ENCODE measurements at places on chromosomes 1 and 21.

DNA sequence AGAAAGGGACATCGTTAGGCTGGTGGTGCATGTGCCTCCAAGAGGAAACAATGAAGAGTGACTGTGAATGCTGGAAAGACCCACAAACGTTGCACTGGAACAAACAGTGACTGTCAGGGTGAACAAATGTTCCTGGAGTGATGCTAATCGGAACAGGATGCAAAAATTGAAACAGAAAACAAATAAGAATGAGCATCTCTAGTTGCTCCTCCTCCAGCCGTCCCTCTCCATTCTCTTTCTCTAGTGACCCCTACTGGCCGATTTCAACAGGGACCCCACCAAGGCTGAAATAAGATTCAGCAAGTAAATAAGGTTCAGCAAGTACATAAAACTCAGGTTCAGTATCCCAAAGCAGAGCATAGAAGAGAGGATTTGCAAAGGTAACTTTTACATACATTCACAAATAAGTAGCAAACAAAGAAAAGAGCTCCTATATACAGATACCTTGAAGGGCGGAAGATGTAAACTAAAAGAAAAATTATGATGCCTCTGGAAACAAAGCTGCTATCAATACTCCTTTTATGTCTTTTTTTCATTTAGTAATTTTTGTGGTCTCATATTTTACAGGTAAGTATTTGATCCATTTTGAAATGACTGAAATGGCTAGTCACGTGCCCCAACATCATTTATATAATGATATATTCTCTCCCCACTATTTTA, 836.1 kb upstream of the ADAMTS5 start:
- DNase-seq: no peak

- no peak for DNase-seq
Observed at GRCh38 chr1:230515451-230516145, 89.5 kb upstream of the PGBD5 start.

- DNase-seq: no peak
Observed at GRCh38 chr1:5109633-5110032, 455.2 kb downstream of the AJAP1 start.

DNA sequence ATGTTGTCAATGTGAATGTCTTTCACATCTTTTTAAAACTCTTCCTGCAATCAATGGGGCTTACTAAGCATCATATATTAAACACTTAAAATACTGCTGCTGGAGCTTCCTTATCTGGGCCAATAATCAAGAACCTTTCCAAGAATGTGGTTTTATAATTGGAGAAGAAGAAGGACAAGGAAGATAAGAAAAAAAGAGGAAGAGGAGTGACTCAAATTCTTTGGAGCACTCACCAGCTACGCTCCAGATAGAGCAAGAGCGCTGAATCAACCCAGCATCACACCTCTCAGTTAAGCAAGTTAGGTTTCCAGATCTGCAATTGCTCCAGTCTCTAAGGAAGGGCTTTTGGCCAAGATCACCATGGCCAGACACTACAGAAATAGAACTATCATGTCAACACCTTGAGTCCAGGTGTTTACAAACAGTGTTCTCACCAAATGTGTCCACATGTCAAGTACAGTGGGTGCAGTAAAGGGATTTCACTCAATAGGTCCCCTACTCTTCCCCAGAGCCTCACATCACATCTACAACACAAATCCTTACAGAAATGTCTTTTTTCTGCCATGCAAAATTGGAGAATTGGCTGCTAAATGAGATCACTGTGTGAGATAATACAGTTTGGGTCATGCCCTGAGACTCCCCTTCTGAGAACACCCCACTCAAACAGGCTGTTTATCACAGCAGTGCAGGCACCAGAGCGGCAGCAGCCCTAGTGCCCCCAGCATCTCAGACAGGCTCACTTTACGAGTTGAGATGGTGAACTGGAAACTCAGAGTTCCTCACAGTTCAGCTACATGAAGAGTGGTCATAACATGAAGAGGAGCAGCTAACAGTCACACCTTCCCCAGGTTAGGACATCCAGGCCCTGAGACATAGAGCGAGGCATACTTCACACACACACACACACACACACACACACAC, 1.7 kb upstream of the SPRR2B start:
- DNase-seq: no peak

GRCh38 chr1:1179346-1179982, 5.8 kb downstream of the TTLL10 start:
- DNase-seq: no peak

DNA sequence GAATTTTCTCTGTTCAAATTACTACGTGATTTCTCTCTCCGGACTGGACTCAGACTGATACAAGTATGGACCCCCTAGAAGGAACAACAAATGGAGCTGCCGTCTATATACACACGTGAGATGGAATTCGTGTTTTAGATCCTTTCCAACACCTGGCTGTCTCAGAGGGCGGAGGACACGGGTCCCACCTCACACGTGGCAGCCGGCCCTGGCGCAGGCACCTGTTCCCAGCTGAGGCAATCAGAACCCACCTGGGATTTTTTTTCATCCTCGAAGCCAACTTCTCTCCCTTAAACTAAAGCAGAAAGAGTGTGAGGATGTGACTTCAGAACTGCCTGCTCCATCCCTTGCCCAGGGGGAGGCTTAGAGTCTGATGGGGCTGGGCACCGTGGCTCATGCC, 34.1 kb upstream of the SCCPDH start:
- DNase-seq: no peak

DNA sequence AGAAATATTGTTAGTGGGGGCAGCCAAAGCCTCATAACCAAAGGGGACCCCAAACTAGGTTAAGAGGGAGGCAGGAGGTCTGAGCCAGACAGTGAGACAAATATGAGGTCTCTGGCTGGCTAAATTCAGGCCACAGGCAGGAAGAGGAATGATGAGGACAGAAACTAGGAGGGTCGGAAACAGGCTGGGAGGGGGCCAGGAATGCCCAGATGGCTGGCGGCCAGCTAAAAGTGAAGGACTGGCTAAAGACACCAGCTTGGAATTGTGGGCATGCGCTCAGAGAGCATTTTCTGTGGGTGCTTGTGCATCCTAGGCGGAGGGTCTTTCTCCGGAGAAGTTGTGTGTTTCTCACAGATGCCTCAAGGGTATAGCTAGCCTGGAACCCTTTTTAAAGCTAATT, 77.0 kb downstream of the PGM1 start:
- no peak for DNase-seq

- DNase-seq: no peak
Observed at GRCh38 chr1:183227422-183228346, 41.6 kb downstream of the LAMC2 start.

DNA sequence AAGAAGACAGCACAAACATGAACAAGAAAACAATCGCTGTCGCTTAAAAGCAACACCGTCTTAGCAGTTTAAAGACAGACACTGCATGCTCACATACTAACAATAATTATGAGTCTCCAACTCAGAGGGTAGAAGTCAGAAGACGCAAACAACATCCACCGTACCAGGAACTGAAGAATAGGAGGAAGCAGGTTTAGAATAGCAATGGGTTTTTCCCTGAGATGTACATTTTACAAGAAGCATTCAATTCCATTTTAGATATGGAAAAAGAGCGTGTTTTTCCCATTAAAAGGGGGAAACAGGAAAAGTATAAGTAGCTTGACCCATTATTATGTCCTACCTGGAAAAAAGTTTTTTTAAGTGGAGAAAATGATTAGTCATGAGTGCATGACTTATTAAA, 34.5 kb upstream of the KCNE1 start:
- DNase-seq: no peak

GRCh38 chr1:165281207-165281901, 75.2 kb downstream of the LMX1A start:
- DNase-seq: no peak

DNA sequence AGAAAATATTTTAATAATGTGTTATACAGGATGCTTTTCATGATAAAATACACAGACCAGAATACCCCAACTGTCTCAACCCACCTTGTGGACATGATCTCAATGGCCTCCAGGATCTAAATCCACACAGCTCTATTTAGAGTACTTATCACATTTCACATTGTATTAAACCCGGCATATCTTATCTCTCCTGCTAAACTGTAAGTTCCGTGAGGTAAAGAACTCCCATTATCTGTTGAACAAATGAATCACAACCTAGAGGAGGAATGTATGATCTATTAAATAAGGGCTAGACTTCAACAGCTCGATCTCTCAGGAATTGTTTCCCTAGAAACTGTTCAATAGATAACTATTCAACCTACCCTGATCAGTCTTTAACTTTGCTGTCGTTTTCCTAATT, 6.9 kb downstream of the ETV3 start:
- DNase-seq: no peak

DNA sequence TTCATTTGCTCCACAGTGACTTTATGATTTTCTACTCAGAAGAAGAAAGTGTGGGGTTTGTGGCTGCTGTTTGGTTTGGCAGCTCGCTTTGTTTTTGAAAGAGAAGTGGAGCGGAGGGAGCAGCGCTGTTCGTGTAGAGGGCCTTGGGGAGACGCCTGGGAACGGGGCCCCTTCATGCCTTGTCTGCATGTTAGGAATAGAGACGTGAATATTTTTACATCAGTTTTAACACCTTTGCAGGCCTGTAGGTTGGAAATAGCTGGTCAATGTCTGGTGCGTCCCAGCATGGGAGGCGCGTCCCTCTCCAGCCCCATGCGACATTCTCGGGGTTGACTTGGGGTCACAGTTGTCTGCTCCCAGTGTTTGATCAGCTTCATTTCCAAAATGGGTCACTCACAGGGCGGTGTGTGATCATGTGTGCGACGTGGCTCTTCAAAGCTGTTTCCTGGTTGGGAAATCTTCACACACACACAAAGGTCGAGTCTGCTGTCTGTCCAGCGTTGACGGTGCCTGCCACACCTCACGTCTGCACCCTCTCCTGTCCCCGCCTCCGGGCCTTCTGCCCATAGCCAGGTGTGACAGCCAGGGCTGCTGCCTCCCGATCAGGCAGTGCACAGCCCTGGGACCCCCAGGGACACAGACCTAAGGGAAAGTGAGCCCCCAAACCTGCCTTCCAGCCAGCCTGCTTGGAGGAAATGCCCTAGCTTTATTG, 149.2 kb downstream of the PSMG1 start:
- no peak for DNase-seq

DNA sequence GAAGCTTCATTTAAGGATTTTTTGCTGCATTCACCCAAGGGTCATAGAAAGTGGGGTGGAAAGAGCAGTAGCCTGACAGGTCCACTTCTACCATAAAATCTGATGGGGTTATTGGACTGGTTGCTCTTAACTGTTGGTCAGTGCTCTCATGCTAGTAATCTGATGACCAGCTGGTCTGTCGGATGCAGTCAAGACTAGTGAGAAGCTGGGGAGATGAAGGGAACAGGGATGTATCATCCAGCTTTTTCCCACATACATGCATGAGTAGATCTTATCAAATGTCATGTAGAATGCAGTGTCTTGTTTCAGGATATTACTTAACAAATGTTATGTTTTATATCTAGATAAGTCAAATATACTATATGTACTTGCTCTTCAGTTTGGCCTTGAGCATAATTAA, 11.1 kb downstream of the ATP1B1 start:
- DNase-seq: no peak

- no peak for DNase-seq
Observed at GRCh38 chr1:30933874-30934252, 25.3 kb upstream of the SDC3 start.

GRCh38 chr1:241518476-241519307, 863 bp downstream of the FH start:
- no peak for DNase-seq

DNA sequence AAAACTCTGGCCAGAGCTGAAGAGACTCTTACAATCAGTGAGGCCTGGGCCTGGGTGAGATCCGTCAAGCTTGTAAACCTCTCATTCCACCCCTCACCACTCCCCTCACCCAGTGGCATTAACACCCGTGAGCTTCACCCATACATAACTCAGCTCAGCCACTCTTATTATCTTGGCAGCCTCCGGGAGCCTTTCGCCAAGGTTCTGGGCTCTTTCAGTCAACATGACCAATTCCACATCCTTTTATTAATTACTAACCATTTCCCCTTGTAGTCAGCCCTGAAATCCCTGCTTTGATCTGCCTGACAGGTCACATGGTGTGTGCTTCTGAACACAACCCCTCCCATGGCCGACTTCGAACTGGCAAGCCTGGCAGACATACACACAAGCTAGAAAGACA, 134.8 kb downstream of the SETD4 start:
- DNase-seq: no peak

GRCh38 chr1:87669674-87670073, 341.0 kb downstream of the LMO4 start:
- DNase-seq: no peak

DNA sequence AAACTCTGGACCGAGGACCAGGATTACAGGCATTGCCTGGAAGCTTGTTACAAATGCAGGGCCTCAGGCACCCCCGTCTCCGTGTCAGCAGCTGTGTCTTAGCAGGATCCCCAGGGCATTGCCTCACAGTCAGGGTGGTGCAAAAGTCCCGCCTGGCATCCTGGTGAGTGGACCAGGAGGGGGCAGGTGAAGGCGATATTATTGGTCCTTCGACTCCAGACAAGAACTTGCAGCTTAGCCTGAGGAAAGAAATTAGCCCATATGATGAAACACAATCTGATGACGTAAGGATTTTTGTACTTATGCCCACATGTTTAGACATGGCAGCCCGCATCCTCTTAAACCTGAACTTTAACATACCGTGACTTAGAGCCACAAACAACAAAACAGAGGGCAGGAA, 40.8 kb downstream of the RSPH1 start:
- DNase-seq: no peak

DNA sequence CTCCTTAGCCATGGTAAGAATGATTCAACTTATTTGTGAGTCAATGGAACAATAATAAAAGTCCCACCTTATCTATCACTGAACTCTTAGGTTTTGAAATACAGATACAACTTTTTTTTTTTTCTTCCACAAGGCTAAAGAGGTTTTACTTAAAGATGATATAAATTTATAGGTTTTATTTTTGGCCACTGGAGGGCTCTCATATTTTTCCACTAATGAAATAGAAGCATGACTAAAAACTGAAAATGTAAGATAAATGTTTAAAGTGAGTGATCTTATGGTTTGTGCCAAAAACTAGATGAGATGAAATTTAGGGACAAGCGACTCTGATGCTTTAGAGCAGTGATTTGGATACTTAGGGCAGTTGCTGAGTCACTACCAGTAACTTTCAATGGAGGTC, 499.0 kb downstream of the NUF2 start:
- DNase-seq: no peak

DNA sequence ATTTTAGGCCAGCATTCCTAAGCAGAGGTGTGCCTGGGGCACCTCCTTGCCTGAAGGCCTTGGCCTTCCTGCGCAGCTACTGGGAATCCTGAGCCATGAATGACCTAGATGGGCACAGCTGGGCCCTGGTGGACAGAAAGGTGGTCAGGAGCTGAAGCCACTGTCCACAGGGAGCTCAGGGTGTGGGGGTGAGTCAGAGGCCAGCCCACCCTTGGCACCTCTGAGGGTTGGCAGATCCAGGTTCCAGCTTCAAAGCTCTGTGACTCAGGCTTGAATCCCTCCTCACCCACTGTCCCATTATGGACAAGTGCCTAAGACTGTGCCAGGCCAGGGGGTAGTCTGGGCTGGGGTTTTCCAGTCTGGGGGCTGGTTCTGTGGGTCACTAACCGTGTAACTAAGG, 6.4 kb upstream of the EDN2 start:
- no peak for DNase-seq

- no peak for DNase-seq
Observed at GRCh38 chr1:116793357-116793935, 39.2 kb downstream of the CD2 start.
